Right renal pelvis (tissue), 4 donors: ENCODE measurements at places on chromosomes 11 and 22.

- peak; percentile 50 for DNase-seq
These were observed at the start of gene KCTD17 for GRCh38 chr22:37051391-37052385. KCTD17 (plus strand) TSS chr22:37051742; CDS start chr22:37051761, 19 bp downstream.

DNA sequence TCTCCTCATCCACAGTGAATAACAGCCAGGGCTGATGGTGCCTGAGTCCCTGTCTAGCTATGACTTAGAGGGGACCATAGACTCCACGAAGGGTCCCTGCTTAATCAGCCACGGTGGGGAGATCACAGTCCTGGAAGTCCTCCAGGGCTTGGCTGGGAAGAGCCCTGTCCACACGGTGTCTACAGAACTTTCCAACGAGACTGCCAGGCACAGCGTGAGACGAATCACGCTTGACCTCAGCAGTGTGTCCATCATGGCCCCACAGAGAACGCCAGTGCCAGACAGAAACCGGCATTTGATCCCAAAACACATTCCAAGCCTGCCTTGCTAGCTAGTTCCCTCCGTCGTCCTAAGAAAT lies 143.4 kb downstream of the CRYBB2 start:
- no peak for DNase-seq

GRCh38 chr11:8298801-8299786 lies 35.4 kb upstream of the LMO1 start:
- no peak for DNase-seq

DNA sequence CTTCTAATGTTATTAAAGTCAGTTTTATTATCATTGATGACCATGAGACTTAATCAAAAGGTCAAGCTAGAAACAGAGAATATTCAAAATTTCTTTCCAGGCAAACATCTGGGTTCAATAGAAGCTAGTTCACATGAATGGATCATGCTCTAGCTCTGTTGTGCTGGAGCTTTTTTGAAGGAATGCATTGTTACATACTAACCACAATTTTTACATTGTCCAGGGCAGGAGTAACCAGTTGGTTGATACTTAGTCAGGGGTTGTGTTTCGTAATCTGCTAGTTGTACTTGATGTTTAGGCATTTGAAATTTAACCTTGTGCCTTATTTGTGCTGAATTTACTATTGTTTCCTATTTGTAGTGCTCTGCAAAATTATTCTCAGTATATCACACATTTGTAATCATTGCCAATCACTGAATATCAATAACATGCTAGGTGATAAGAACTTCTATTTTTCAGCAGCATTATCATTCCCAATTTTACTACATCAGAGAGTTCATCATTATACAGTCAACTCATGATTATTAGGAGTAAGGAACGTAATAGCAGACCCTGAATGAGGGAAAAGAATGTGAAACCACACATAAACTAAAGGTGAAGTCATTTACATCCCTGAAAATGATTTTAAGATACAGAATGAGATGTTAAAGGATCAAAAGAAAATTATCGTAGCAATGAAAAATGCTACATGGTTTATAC lies 23.2 kb downstream of the NF2 start:
- no peak for DNase-seq

GRCh38 chr22:22901578-22902218 lies 14.1 kb downstream of the IGLL5 start:
- DNase-seq: no peak

DNA sequence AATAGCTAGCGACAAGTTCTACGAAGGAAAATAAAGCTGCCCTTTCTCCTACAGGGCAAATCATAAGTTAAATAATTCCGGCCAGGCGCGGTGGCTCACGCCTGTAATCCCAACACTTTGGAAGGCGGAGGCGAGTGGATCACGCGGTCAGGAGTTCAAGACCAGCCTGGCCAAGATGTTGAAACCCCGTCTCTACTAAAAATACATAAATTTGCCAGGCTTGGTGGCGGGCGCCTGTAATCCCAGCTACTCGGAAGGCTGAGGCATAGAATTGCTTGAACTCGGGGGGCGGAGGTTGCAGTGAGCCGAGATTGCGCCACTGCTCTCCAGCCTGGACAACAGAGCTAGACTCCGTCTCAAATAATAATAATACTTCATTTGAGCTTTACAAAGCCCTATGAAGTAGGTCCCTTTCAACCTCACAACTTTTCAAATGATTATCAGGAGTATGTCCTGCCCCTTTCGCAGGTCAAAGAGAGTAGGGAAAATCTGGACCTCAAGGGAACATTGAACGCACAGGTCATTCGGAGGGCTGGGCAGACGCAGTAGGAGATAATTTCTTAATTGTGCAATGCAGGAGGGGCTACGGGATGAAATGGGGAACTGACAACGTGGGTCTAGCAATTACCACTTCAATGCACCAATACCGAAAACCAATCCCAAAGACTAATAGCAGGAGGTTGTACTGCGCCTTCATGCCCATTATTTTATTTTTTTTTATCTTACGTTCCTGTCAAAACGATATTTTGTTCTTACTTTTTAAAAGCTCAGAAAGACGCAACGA lies 590 bp downstream of the COMMD9 start:
- no peak for DNase-seq

- no peak for DNase-seq
These were observed 7.2 kb upstream of the EHD1 start for GRCh38 chr11:64885367-64886286.

DNA sequence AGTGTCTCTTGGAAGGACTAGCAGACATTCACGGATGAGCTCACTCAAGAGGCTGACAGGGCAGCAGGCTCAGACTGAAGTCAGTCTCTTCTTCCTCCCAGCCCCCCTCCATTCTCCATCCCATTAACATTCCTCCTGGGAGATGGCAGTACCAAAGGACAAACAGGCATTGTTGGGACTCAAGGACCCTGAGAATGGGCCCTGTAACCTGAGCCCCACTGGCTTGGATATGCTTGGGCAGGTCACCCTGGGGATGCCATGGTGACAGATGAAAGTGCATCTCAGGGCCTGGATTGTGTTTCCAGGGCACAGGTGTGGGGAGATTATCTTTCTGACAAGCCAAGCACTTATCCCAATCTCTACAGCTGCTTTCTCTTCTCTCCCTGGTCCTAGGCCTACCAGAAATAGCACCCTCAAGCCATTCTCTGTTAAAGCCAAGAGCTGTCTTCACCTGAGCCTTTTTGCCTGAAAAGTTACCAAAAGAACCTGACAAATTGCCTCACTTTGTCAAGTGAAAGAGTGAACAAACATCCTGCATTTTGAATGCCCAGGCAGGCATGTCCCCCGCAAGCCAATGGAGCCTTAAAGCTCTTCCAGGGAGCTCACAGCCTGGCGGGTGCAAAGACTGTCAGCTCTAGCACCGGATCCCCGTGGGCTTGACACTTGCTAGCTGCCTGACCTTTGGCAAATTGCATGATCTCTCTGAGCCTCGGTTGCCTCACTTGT lies 366.0 kb upstream of the NARS2 start:
- DNase-seq: no peak

DNA sequence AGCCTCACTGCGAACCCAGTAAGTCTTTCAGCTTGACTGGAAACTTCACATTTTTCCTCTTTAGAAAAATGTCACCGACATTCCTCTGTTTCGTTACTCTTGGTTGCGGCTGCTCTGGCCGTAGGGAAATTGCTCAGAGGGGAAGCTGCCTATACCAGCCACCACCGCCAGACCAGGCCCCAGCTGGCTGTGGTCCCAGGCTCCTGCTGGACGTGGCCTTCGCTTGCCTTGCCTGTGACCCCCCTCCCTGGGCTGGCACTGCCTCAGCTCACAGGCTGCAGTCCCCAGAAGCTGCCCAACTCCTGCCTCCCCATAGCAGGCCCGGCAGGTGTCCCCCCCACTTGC lies 197.8 kb downstream of the MN1 start:
- DNase-seq: no peak

DNA sequence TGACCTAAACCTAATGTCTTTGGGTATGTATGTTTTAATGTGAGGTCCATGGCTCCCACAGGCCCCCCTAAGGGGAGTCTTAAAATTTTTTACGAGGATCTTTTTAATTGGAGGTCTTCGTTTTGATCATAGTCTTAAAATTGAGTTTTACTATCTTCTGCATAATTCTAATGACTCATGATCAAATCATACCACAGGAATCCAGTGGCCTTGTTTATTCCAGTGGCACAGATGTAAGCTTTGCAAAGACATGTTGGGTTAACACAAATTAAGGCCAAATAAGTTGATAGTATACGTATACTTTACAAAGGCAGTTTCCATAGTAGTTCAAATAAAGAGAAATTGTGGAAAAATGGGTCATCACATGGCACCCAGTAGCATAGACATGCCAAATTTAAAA lies 33.9 kb upstream of the FJX1 start:
- DNase-seq: no peak

GRCh38 chr11:72633068-72633467 lies 41.2 kb downstream of the PDE2A start:
- no peak for DNase-seq

DNA sequence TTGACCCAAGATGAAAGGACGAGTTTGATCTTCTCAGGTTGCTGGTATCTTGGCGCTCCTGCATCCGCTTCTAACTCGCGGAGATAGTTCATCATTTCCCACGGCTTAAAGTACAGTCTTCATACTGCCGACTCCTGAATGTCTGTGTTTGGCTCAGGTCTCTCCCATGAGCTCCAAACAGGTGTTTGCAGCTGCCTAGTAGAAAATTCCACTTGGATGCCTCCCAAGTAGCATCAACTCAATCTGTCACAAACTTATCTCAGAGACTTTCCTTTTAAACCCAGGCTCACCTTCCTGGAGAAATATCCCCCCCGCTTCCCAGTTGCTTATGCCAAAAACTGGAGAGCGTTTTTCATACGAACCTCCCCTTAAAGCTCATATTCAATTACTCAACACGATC lies 986.5 kb downstream of the TBC1D22A start:
- no peak for DNase-seq
